ENCODE measurements at places on chromosomes 16 and 17.

- DNase-seq = peak; percentile 68
Measured at GRCh38 chr16:88810912-88811768, 588 bp downstream of the APRT start.

DNA sequence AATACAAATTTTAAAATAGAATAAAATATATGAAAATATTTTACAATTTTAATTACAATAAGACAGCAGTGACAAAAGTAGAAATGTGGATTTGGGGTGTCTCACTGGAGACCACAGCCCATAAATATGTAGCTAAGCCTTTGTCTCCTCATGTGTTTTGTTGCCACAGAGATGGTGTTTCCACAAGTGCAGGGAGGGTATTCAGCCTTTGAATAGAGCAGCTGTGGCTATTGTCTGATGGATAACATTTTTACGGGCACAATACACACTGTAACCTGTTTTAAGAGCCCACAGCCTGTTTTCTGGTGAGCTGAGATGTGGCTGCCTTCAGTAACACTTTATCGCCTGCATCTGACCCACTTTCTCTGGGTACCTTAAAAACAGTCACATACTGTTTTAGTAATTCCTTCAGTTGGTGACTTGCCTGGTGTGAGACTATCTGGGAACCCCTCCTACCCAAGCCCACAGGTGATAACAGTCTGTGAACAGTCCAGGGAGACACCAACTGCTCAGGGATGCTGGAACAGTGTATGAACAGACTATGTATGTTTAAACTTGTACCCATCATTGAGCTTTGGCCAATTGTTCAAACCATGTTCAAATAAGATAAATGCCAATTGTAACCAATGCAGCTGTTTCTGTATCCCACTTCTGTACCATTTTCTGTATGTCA is 7.8 kb upstream of the AHSP start:
- no peak for DNase-seq

DNA sequence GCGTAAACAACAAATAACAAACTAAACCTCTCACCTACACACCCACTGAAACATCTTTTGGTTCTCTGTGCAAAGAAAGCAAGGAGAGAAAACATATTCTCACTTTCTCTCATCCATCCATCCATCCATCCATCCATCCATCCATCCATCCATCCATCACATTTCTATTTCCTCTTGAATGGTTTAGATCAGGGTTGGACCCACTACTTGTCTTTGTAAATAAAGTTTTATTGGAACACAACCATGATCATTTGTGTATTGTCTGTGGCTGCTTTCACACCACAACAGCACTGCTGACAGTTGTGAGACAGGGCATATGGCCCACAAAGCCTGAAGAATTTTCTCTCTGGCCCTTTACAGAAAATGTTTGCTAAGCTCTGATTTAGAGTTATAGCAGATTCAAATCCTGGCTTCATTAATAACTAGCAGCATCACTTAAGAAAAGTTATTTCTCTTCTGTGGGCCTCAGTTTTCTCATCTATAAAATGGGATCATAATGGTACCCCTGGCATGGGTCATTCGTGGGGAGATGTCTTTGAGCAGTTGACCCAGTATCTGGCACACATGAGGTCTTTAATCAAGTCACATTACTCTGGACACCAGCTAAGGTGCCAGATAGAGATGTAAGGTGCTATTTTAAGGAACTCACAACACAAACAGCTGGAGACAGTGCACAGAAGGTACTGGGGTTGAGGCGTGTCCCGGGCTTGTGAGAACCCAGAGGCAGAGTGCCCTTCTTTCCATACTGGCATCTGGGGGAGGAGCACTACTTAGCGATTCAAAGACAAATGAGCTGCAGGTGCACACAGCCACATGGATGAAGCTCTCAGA is 146.3 kb downstream of the CMIP start:
- DNase-seq = no peak

DNA sequence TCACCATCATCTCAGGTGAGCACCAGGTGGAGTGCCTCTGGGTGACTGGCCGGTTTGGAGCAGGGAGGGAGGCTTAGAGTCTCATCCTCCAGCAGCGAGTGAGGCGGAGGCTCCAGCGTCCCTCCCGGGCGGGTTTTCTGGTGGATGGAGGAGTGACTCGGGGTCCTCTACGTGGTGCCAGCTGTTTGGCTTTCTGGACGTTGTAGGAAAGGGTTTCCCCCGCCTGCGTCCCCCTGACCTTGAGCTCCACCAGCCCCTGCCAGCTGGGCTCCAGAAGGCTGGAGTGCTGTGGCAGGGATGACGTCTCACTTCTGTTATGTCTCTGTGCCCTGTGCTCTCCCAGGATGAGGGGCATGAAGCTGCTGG is 522 bp downstream of the DNASE1 start:
- no peak for DNase-seq

- no peak for DNase-seq
Measured at GRCh38 chr16:17463335-17463734, 7.4 kb downstream of the XYLT1 start.

GRCh38 chr16:12310286-12310685 is 333.8 kb downstream of the SNX29 start:
- no peak for DNase-seq

DNA sequence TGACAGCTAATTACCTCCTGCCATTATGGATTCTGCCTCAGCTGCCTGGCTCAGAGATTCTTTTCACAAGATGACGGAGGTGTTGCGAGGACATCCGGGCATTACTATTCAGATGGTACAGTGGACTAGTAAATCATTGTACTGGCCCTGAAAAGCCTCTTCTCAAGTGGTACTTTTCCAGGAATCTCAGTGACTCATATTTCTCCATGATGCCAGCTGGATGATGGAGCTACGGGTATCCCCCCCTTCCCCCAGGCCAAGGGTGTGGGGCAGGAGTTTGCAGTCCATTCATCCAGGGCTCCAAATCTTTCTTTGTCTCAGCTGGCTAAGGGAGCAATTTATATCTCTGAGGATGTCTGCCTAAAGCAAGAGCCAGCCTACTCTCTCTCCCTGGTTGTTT is 107.7 kb upstream of the GPR139 start:
- no peak for DNase-seq

- DNase-seq = peak; percentile 57
Measured at GRCh38 chr17:65027305-65027704, 29.2 kb downstream of the GNA13 start.

DNA sequence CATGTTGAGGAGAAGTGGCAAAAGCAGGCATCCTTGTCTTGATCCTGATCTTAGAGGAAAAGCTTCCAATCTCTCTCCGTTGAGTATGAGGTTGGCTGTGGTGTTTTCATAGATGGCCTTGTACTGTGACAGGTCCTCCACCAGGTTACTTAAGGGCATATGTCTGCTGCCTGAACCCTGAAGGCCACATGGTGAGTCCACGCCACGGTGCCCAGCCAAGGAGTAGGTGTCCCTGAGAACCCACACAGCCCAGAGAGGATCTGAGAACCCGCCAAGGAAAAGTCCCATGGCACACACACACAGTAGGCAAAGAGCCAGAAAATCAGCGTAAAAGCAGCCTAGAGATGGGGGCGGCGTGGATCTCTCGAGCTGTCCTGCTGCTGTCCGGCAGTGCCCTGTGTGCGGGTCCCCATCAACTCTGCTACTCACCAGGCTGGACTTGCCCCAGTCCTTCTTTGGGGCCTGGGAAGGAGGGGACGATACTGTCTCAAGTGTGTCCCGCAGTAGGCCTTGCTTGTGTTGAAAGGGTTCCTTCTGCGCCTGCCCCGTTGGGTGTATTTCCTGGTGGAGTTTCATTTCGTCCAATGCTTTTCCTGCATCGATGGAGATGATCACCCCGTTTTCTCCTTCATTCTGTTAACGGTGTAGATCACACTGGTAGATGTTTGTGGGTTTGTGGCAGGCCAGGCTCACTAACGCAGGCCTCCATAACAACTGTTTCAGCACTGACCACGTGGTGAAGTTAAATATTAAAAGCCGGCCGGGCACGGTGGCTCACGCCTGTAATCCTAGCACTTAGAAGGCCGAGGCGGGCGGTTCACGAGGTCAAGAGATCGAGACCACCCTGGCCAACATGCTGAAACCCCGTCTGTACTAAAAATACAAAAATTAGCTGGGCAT is 90.8 kb upstream of the DNAH17 start:
- DNase-seq = no peak

- DNase-seq = peak; percentile 79
Measured at GRCh38 chr17:7989781-7990655, 12.4 kb upstream of the GUCY2D start.

- DNase-seq = no peak
Measured at GRCh38 chr17:69913216-69913615, 161.8 kb upstream of the KCNJ16 start.
